ENCODE measurements at places on chromosomes 4 and X.

GRCh38 chrX:74814681-74815080 is 110.6 kb downstream of the NEXMIF start:
- no peak for DNase-seq

DNA sequence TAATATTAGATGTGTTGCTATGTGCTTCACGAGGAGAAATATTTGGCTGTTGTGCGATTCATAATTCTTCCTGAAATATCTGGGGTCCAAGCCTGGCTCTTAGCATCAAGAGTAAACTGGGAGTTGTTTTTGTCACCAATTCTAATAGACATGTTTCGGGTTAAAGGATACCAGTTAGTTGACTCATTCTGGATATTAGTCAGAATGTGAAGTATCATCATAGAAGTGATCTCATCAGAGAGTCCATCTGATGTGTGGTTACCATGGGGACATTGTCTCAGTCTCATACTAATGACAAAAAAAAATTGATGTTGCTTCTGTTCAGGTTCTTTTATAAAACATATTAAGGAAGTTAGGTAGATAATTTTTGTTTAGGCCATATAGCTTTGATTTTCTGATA is 57.2 kb upstream of the MTMR1 start:
- DNase-seq: no peak

DNA sequence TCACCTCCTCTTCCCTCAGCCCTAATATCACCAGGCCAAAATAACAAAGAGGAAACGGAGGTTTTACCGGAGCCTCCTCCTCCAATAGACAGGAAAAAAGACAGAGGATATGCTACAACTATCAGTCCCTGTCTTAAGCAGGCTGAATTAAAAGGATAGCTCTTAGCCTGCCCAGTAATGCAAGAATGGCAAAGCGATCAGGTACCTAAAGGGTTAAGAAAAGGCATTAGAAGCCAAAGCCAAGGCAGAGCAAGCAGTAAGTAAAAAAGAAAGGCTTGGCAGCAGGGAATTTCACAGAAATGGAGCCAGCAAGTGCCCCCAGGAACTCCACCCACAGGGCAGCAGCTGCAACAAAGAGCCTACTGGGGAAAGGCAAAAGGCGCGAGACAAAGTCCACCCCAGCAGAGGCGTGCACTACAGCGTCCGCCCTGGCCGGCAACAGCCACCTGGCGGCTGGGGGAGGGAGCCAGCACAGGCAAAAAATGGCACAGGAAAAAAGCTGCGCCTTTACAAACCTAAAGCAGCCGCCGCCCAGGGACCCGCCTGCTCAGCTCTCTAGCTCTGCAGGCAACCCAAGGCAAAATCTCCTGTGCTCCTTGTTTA is 220.6 kb upstream of the ZC4H2 start:
- no peak for DNase-seq

- DNase-seq: peak; percentile 7
Measured at GRCh38 chr4:185201977-185202962, 1.5 kb downstream of the CFAP97 start.

DNA sequence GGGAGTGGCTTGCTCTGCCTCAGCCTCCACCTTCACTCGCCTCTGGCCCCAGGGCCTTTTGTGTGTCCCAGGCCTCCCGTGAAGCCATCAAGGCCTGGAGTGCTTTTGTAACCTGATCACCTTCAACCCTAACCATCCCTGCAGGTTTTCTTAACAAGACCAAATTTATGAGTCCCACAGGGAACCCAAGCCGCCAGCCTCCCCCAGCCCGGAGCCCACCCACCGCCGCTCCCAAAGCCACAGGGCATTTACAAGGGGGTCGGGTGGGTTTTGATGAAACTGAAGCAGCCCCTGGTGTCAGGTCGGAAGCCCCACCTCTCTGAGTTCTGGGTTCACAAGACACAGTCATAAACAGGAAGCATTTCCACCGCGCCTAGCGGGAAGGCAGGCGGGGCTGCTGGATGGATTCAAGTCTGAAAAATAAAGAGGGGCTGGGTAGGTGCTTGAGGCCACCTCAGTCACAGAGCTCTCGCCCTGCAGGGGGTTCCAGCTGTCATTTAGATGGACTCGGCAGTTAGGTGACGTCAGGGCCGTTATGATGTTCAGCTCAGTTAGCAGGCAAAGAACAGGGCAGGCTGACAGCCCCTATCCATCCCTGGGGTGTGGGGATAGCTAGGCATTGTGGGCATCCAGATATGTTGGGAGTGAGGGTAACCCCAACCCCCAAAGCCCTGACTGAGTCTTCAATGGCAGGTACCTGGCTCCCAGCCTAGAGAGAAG is 128.5 kb downstream of the BCOR start:
- peak; percentile 87 for DNase-seq

DNA sequence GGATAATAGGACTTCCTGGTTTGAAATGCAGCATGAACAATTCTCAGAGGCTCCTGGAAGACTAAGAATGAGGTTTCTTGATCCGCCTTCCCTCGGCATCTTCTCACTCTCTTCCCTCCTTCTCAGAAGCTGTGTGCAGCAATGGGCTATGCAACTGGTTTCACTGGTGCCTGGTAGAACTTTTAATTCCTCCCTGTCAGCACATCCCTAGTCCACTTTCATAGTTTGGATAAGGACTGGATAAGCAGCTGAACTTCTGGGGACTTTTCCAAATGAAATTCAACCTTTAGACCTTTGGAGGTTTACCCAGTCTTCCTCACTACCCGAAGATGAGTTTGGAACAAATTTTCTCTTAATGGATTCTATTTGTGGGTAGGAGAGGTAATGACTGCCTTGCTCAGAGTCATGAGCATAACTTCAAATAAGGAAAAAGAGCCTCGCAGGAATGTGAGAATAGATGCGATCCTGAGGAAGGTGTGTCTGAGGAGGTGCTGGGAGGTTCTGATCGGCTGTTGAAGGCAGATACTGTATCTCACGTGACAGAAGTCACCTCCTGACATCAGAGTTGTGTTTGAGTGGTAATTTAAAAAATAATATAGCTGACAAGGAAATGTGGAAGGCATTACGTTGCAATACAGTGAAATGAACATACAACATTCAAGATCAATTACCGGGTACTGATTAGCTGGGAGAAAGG is 56.0 kb upstream of the HAND2 start:
- DNase-seq: no peak

- peak; percentile 10 for DNase-seq
Measured at GRCh38 chrX:41457613-41458192, 10.6 kb downstream of the NYX start.

DNA sequence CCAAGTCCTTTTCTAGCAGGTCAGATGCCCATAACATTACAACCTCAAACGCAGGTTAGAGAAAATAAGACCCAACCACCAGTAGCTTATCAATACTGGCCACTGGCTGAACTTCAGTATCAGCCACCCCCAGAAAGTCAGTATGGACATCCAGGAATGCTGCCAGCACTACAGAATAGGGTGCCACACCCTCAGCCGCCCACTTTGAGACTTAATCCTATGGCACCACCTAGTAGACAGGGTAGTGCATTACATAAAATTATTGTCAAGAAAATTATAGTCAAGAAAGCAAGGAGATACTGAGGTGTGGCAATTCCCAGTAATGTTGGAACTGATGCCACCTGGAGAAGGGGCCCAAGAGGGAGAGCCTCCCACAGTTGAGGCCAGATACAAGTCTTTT is 19.9 kb upstream of the TRIM61 start:
- no peak for DNase-seq

- no peak for DNase-seq
Measured at GRCh38 chrX:42524379-42524778, 253.6 kb downstream of the PPP1R2C start.

DNA sequence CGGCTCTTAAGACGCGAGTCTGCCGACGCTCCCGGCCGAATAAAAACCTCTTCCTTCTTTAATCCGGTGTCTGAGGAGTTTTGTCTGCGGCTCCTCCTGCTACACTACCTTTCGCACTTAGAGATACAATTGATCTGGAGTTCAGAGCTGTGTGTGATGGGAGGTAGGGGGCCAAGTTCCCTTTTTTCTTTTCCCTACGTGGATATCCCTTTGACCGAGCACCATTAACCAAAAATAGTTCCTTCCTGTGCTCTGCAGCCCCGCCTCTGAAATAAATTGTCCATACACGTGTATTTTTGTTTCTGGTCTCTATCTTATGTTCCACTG is 555 bp upstream of the PGM2 start:
- DNase-seq: no peak

- DNase-seq: no peak
Measured at GRCh38 chr4:162403419-162403818, 239.6 kb upstream of the FSTL5 start.

DNA sequence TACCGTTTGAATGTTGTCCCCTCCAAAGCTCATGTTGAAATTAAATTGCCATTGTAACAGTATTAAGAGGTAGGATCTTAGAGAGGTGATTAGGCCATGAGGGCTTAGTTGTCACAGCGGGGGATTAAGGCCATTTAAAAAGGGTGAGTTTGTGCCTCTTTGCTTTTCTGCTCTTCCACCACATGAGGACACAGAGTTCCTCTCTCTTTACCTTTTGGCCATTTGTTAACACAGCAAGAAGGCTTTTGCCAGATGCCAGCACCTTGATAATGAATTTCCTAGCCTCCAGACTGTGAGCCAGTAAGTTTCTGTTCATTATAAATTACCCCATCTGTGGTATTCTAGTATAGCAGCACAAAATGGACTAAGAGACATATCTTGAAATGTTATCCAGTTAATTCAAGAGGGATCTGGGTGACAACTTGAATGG is 7.8 kb upstream of the HERC3 start:
- no peak for DNase-seq

DNA sequence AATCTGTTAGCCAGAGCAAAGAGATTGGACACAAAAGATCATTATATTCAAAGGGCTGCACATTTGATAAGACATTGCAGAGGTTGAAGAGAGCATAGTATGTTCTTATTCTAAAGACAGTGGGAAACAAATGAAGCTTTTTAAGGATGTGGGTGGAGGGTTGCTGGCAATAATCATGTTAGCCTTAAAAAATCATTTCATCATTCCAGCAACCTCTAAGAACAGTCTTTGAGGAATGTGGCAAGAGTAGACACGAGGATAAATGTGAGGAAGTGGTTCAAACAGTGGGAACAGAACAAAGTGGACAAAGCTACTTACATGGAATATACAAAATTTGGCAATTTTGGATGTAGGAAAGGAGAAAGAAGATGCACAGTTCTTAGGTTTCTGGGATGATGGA is 167.3 kb upstream of the SPRY1 start:
- no peak for DNase-seq

DNA sequence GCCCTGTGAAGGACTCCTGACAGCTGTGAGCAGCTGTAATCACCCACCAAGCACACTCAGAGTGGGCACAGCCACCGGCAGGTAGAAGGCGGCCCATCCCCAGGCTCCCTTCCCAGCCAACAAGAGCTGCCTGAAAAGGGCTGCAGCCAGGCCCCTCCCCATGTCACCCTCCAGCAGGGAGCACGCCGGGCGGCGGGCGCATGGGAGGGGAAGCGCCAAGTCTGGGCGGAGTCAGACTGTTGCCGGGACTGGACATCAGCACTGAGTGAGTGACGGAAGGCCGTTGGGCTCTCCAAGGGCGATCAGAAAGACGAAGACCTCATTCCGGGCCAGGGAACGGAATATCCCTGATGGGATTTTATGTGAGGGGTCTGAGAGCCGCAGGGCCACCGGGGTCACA is 82.1 kb downstream of the PPP2R2C start:
- DNase-seq: no peak

DNA sequence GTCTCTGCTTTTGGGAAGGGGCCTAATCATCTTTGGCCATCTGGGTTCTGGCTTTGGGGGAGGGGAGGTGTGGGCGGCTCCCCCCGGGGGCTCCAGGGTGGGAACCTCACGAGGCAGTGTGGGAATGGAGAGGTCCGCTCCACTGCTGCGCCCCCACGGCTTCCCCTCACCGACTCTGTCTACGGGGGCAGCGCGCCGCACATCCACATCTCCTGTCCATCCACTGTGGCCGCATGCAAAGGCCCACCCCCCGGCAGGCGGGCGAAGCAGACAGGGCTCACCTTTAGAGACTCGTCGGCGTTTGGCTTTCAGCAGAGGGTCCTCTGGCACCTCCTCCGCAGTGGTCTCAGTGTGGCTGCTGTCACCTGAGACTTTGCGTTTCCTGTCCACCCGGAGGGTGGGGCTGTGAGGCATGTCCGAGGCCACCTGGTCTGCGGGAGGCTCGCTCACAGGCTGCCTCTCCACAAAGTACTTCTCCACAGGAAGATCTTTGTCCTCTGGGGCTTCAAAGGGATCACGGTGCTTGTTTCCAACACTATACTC is 33.6 kb downstream of the BCOR start:
- DNase-seq: peak; percentile 85

DNA sequence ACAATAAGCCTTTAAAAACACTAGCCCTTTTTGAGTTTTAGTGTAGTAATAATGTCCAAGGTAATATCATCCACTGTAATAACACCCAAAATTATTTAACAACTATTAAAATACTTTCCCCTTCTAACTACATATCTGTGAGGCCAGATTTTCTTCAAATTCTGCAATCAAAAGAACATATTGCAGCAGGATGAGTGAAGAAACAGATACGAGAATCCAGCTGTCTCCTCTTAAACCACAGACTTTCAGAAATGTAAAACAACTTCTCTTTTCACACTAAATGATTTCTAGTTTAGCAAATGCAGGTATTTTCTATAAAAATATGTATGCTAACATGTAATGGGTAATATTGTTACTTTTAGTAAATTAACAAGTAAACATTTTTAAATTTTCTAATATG is 148.9 kb downstream of the PRDM5 start:
- DNase-seq: no peak

DNA sequence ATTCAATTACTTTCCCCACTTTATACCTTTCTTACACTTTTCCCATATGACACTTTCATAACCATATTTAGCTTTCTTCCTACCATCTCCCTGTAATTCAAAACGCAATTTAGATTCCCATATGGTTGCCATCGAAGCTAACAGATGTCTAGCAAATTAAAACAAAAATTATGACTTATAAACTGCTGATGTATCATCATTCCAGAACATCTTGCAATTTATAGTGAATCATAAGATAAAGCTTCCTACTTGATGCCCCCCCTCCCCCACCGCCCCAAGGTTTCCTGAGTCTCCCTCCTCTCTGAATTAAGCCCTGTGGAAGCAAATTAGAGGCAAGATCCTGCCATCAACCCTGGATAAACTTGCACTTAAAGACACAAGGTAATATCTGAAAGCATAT is 5.4 kb downstream of the TSPAN5 start:
- DNase-seq: no peak

- DNase-seq: no peak
Measured at GRCh38 chr4:169024762-169025161, 14.7 kb upstream of the CBR4 start.

DNA sequence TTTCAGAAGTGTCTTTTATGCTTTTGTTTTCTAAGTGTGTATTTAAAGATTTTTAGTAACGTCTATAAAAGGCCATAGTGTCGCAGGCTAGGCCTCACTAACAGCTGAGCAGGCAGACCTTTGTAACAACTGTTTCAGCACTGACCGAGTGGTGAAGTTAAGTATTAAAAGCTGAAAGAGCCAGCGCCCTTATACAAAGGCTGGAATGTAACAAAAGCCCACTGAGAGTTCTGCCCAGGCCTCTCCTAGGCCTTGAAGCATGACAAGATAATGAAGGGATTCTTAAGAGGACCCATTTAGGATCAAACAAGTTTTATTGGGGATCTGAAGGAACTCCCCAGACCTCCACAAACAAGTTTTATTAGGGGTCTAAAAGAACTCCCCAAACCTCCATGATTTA is 722.5 kb upstream of the PRKX start:
- no peak for DNase-seq

GRCh38 chr4:85798012-85798770 is 323.2 kb downstream of the ARHGAP24 start:
- no peak for DNase-seq

GRCh38 chr4:177263818-177264217 is 45.9 kb upstream of the NEIL3 start:
- no peak for DNase-seq

- DNase-seq: no peak
Measured at GRCh38 chrX:8346060-8346459, 118.6 kb upstream of the VCX3B start.
